ENCODE measurements at places on chromosomes 3 and 15.

DNA sequence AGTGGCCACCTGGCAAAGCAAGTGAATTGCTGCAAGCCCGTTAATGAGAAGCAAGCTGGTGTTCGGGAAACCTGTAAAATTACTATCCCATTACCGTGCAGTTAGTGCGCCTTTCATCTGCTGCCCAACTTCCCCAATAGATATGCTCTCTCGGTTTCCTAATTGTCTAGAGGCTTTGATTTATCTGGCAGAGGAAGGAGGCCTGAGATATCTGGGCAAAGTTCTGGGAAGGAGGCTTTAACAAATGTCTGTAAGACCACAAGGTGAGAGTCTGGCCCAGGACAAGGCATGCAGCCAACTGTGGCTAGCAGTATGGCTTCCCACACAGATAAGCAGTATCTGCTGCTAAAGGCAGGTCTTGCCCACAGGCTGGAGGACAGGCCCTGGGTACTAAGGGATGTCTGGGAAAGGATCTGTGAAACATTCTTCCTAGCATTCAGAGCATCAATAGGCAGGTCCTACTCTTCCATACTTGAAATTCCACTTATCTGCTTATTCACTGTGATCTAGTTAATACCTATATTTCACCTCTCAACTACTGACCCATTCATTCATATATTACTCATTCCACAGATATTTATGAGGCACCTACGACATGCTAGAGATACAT lies 130.0 kb upstream of the SLC2A2 start:
- no peak for DNase-seq

GRCh38 chr3:143628971-143629370 lies 219.3 kb downstream of the SLC9A9 start:
- DNase-seq, result no peak

DNA sequence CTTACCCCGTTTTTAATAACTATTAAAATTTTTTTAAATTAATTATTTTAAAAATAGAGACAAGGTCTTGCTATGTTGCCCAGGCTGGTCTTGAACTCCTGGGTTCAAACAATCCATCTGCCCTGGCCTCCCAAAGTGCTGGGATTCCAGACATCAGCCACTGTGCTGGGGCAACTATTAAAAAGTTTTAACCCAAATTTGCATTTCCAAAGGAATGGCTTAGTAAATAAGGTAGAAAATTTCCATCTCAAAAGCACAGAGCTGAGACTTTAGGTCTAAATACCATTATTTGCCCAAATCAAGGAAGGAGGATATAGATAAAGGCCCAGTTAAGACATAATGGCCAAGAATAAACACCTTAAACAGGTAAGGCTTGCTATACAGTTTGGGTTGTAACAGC lies 56.4 kb downstream of the MINDY4B start:
- DNase-seq, result no peak

GRCh38 chr3:197485143-197485542 lies 70.6 kb downstream of the BDH1 start:
- no peak for DNase-seq

GRCh38 chr3:146532406-146532805 lies 12.0 kb downstream of the PLSCR1 start:
- DNase-seq, result no peak

- no peak for DNase-seq
These were observed 132.8 kb downstream of the OSBPL10 start for GRCh38 chr3:31848163-31848818.

GRCh38 chr3:71579935-71580406 lies 3.6 kb downstream of the FOXP1 start:
- no peak for DNase-seq

GRCh38 chr15:34716111-34716510 lies 38.7 kb downstream of the GJD2 start:
- no peak for DNase-seq

GRCh38 chr15:59420986-59421618 lies 16.9 kb upstream of the FAM81A start:
- no peak for DNase-seq

DNA sequence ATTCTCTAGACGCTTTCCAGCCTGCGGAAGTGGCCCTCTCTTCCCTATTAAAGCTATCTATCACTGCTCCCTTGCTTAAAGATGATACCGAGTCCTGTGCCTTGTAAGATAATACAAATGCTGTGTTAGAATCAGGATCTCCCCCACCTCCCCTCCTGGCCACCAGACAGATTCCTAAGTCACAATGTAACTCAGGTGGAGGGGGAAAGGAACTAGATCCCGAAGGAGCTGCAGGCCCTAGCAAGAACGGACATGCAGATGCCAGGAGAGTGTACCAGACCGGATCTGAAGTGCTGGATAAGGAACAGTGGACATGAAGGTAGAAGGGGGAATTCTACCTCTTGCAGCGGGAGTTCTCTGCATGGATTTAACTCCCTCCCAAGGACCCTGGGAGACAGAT lies 230.7 kb upstream of the LYSMD4 start:
- DNase-seq, result no peak

- no peak for DNase-seq
These were observed 200.7 kb downstream of the UBE3A start for GRCh38 chr15:25238126-25238525.

DNA sequence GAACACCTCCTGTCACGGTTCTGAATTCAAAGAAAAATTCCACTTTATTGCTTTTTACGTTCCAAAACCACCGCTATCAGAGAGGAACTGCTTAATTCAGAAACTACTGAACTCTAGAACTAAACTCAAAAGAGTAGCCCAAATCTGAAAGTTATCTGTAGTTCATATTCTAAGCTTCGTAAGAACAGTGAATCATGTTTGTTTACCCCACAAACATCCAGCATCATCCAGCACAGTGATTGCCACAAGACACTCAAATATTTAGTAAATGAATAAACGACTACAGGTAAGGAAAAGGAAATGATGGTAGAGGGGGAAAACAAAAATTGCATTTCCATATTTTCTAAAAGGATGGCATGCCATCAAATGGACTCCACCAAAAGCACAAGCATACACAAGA lies 32.3 kb downstream of the VPS13C start:
- no peak for DNase-seq

All from stimulated activated CD4-positive, alpha-beta T cell treated with anti-CD3 and anti-CD28 coated beads, Interleukin-12 subunit alpha, Interleukin-12 subunit beta, amount 100 ng/mL, for 48 hours (primary cell).